ENCODE measurements at places on chromosomes 16 and 17. TPM values are rescaled to one million over a fixed set of nuclear protein-coding genes. Genes with fewer than 3 reads are reported as not detected.
A peak's percentile ranks its signal among the peaks of the same experiment; 100 is the strongest.

GRCh38 chr17:8736362-8736761 lies 8.3 kb downstream of the CCDC42 start:
- no peak for DNase-seq

DNA sequence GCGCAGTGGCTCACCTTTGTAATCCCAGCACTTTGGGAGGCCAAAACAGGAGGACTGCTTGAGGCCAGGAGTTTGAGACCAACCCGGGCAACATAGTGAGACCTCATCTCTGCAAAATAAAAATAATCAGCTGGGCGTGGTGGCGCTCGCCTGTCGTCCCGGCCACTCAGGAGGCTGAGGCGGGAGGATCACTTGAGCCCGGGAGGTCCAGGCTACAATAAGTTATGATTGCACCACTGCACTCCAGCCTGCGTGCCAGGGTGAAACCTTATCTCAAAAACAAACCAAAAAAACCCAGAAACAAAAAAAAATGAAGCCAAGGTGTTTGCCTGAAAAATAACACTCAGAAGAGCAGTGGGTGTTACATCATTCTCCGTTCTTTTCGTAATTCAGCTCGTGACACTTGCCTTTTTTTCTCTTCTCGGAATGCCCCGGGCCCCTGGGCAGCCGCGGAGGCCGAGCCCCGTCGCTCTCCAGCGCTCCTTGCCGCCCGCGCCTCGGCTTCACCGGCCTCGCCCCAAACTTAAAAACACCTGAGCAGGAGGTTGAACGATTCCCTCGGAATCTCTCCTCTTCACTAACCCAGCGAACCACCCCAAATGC lies 17.0 kb downstream of the PRCD start:
- DNase-seq: peak; percentile 33

- no peak for DNase-seq
Measured at GRCh38 chr16:1094124-1094479, 1.9 kb downstream of the C1QTNF8 start.

GRCh38 chr16:86567701-86568581 lies 1.3 kb downstream of the FOXC2 start:
- no peak for DNase-seq

DNA sequence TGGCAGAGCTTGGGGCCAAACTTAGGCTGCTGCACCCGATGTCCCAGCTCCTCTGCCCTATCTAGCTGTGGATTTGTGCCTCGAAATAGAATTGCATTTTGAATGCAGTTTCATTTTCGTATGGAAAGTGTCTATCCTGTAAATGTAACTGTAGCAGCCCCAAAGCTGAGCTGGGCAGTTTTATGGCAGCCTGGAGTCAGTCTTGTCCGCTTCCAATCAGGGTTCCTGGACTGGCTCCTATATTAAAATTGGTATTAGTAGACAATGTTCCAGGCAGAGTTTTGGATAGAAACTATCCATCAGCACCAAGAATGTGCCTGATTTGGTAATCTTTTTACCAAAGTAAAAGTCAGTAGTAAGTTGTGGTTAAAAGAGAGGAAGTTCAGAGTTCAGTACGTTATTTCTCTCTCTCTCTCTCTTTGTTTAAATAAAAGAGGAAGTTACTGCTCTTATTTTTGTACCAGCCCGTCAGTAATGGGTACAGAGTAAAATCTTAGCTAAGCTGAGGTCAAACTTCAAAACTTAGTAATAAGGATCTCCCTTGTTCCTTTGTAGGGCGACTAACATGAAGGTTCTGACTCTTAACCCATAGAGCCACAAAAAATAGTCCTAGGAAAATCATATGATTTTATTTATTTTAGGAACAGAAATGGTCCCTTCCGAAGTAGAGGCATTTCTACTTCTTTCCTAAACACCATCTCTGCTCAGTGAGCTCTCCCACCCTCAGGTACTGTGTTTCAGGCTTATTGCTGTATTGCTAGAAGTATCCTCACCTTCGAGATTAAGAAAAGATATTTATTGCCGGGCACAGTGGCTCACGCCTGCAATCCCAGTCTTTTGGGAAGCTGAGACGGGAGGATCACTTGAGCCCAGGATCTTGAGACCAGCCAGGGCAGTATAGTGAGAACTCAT lies 28.0 kb downstream of the PRKCB start:
- DNase-seq: peak; percentile 3

- DNase-seq: no peak
Measured at GRCh38 chr17:37028040-37028439, 79.3 kb downstream of the AATF start.

DNA sequence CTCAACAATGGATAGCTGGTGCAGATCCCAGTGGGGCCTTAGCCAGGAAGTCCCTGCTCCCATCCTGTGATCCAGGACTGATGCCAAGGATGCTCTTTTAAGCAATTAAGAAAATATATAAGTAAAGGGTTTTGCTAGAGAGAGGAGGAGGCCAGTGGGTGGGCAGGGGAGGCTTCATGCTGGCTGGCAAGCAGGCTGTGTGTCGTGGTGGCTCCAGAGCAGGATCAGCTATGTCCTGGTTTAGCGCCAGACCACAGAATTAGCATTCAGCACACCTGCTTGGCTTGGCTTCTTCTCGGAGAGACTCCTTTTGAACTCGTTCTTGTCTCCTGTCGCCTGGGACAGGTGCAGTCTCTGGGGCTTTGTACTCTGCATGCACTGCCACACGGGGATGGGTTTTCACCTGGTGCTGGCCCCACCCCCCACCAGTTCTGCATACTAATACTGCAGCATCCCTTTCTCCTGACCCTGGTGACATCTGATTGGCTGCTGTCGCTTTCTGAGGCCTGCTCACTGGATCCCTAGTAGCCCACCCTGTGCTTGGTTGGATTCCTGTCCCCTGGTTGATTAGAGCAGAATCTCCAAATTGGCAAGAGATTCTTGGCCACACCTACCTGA lies 66.1 kb downstream of the PLD6 start:
- no peak for DNase-seq

DNA sequence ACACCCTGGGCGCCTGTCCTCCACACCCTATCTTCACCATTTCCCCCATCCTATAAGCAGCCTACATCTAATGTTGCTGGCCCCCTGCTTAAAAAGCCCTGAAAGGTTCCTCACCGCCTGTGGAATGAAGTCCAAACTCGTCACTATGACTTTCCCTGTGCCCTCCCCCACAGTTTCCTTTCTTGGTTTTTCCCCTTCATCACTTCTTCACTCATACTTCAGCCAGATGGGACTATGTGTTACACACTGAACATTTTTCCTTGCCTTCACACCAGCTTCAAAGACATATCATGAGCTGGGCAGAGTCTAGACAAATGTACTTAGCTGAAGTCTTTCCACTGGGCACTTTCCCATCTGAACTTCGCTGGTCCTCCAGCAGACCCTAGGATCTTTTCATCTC lies 1.5 kb upstream of the MARCHF10 start:
- no peak for DNase-seq

The G6PC1 gene
- 0.19 TPM for total RNA-seq

The SPATA22 gene
- 1.5 TPM for total RNA-seq

GRCh38 chr16:66290431-66290830 lies 76.1 kb upstream of the CDH5 start:
- DNase-seq: no peak

The CALB2 gene
- not detected for total RNA-seq

- no peak for DNase-seq
Measured at GRCh38 chr17:72064606-72065193, 56.1 kb upstream of the SOX9 start.

DNA sequence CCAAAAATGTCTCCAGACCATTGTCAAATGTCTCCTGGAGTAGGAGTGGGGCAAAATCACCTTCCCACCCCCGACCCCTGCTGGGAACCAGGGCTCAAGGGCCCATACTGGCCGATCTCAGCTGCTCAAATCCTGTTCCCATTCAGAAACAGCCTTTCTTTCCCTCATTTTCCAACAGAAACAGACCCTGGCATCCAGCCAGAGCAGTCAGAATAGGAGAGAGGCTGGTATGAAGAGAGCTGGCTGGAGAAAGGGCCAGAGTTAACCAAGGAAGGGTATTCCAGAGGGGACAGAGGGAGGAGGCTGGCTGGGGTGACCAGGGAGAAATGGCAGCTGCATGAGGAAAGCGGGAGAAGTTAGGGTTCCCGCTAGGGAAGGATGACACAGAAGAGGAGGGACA lies 199.1 kb downstream of the XYLT1 start:
- no peak for DNase-seq

- no peak for DNase-seq
Measured at GRCh38 chr17:50283714-50284113, 9.4 kb downstream of the TMEM92 start.

The KRTAP2-2 gene
- total RNA-seq: not detected

- no peak for DNase-seq
Measured at GRCh38 chr16:26330654-26331053, 638.9 kb downstream of the HS3ST4 start.

- DNase-seq: no peak
Measured at GRCh38 chr17:10648381-10648780, 8.7 kb downstream of the MYH3 start.

The TBC1D3G gene
- not detected for total RNA-seq

- no peak for DNase-seq
Measured at GRCh38 chr16:15650698-15651171, 690 bp downstream of the NDE1 start.

DNA sequence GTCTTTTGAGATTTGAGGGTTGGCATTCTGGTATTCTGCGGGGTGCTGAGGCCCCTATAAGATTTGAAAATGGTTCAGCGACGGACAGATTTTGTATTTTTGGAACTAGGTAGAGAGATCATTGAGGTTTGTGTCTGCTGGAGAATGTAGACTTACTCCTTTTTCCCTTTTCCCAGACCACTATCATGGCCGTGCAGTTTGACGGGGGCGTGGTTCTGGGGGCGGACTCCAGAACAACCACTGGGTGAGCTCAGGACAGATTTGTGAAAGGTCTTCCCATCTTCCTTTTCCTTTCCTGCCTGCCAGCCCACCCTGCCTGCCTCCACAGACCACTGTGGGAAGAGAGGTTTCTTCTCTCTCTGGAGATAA lies 572 bp downstream of the PSMB6 start:
- DNase-seq: no peak

DNA sequence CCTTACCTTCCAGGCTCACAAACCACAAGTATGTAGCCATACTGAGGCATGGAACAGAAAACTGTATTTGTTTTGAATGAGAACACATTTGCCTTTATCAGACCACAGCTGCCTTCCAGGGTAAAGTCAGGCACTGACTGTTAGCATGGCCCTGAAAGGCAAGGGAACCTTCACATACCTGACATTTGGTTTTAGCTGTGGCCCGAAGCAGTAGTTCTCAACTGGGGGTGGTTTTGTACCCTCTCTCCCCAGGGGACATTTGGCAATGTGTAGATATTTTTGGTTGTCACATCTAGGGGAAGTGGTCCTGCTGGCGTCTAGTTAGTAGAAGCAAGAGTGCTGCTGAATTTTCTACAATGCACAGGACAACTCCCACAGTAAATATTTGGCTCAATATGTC lies 9.2 kb downstream of the HERPUD1 start:
- DNase-seq: no peak

Data from T-cell (primary cell).